ENCODE measurements at places on chromosomes 2 and 18.

GRCh38 chr2:4947911-4948310, 744.3 kb upstream of the SOX11 start:
- no peak for DNase-seq

- peak; percentile 82 for DNase-seq
These were observed 629 bp downstream of the NRBP1 start for GRCh38 chr2:27428978-27429541.

GRCh38 chr18:75246721-75247610, 36.4 kb downstream of the TSHZ1 start:
- peak; percentile 24 for DNase-seq

GRCh38 chr2:133940134-133940533, 313.7 kb upstream of the MGAT5 start:
- no peak for DNase-seq

DNA sequence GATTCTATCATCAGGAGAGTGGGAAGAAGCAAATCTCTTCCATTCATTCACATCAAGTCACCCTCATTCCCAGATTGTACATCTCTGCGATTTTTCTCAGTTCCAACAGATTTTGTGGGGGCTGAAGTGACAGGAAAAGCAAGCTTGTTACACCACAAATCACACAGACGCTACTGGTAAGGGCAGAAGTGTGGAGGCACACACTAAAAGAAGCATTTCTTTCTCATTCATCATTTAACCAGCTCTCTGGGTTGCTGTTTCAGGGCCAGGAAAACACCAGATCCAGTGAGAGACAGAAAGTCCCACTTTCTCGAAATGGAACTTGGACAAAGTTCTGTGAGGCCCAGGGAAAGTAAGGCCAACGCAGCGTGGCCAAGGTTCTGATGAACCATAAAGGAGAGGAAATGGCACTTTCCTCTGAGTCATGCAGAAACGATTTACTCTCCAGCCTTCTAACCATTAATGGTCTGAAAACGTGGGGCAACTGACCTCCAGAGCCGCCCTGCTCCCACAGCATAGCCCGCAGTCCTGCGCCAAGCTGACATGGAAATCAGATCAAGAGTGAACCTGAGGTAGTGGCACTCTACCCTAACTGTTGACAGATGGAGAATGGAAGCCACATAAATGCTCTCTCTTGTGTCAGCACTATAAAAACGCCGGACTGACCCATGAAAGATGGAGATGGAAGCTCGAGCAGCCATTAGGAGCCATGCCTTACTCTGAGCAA, 191.0 kb downstream of the C1D start:
- DNase-seq = no peak

DNA sequence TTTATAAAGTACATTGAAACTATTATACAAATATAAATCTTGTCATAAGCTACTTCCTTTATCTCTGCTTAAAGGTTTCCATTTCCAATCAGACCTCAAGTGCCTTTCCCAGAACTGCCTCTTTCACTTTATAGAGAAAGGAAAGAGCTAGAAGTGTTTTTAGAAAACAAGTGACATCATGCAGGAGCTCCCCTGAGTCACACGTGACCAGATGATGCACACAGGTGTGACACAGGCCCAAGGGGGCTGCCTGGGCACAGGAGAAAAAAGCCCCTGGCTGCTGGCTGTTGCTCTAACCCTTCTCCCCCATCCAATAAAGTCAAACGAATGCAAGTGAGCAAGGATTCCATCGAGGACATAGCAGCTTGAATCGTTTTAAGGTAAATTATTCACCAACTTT, 21.4 kb upstream of the SH3BP4 start:
- no peak for DNase-seq

- DNase-seq = no peak
These were observed 355.0 kb downstream of the SOCS6 start for GRCh38 chr18:70643812-70644211.

DNA sequence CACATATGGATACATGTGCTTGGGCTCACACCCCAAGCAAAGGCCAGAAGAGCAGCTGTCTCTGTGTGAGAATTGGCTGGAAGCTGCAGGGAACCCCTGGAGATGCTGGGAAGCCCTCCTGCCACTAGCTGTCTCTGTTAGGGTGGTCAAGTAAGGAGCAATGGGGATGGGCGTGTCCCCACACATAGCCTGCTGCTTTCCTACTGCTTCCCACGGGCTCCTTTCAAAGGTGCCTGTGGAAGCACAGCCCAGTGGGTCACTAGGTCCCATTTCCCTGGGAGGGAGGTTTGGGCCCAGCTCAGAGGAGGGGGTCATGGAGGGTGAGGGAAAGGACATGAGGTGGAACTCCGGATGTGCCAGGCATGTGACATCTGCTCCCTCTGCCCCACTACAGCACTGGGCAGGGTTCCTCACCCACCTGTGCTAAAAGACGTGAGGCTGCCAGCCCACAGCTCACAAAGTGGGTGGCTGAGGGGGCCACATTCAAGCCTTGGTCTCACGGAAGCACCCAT, 24.4 kb upstream of the MAL start:
- no peak for DNase-seq

- no peak for DNase-seq
These were observed 49.5 kb downstream of the SLC4A1AP start for GRCh38 chr2:27713201-27713600.

DNA sequence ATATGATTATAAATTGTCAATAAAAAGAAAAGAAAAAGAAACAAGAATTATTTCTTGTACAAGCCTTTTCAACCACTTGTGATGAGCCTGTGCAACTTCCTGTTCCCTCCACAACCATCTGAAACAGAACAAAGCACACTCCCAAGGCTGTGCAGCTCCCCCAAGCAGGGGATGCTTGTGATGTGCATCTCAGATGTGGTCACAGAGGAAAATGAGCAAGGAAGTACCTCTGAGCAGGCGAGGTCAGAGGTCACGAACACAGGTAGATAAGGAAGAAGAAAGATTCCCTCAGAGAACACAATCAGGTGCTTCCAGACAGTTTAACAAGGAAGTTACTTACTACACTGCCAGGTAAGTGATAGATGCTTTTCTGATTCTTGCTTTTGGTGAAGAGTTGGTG, 274.8 kb upstream of the SLC39A10 start:
- DNase-seq = no peak

GRCh38 chr18:54776282-54776977, 51.8 kb upstream of the RAB27B start:
- DNase-seq = no peak

DNA sequence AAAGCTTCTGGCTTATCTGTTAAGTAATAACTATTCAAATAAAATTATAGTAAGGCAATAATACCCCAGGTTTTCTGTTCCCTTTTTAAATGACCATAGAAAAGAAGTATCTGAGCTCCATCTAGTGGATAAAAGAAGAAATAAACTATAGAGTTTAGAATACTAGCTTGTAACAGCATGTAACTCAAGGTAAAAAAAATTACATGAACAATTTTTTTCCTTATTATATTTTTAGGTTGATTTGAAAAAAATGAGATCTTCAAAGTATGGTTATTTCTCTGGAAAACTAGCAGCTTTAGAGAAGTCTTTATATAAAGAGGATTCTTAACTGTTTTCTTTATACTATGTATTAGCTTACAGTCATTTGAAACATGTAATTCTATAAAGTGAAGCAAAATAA, 58.1 kb downstream of the NCKAP1 start:
- no peak for DNase-seq

GRCh38 chr2:123513351-123513750, 511.7 kb upstream of the CNTNAP5 start:
- no peak for DNase-seq

DNA sequence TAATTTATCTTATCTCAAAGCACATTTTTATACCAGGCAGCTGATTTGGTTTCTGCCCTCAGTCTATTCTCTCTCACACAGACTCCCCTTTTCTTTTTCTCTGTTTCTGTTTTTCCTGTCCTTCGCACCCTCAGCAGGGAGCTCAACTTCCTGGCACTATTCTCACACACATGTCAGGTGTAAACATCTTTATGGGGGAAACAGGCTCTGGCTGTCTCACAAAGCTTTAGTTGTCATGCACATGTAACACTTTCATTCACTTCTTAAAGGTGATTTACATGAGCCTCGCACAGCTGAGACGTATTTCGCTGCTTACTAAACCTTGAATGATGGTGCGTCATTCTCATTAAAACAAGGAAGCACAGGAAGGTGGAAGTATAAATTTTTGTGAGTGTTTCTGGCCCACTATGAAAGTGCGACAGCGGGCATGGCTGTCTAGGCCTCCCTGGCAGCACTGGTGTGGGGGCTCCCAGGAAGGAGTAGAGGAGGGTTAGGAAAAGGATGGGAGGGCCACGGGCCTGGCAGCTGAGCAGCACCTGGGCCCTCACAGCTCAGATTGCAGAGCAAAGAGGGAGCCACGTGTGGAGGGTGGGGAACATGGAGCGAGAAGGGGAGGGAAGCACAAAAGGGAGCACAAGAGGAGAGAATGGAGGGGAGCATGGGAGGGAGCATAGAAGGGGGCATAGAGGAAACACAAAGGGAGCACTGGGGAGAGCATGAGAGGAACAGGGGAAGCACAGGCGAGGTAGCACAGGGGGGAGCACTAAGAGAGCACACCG, 46.2 kb upstream of the SNTG2 start:
- DNase-seq = no peak

GRCh38 chr18:32468147-32468845, 2.4 kb downstream of the GAREM1 start:
- DNase-seq = no peak
